ENCODE measurements at places on chromosomes 1 and 21.
A peak's percentile ranks its signal among the peaks of the same experiment; 100 is the strongest.

DNA sequence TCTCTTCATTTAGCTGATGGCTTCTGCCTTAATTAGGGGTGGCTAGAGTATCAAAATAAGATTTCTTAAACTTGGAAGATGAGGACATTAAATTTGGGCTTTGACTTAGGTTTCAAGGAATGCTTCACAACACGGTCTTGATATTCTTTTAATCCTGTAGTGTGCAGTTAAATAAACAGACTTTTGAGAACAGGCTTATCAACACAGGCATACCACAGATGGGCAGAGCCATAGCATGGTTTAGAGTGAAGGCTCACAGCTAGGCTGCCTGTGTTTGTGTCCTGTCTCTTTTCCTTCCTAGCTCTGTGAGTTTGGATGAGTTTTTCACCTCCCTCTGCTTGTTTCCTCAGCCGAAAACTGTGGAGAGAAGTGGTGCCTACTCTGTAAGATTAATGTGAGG, 102.3 kb upstream of the IPO9 start:
- DNase-seq, result no peak

DNA sequence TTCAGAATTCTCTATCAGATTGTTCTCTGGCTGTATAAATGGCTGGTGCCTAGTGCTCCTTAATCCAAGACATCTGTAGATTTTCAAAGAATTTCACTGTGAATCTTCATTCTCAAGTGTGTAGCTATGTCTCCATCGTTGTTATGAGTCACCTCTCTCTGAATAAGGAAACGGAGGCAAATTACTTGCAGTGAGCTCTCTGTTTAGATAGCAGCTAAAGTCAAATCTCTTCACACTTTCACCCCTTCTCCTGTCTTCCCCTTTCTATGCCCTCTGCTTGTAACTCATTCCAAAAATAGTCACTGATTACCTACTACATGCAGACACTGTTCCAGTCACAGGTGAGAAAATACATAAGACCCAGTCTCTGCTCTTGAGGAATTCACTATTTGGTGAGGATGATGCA, 39.7 kb downstream of the CHML start:
- DNase-seq, result no peak

GRCh38 chr1:7379441-7379971, 391.6 kb upstream of the VAMP3 start:
- DNase-seq, result no peak

DNA sequence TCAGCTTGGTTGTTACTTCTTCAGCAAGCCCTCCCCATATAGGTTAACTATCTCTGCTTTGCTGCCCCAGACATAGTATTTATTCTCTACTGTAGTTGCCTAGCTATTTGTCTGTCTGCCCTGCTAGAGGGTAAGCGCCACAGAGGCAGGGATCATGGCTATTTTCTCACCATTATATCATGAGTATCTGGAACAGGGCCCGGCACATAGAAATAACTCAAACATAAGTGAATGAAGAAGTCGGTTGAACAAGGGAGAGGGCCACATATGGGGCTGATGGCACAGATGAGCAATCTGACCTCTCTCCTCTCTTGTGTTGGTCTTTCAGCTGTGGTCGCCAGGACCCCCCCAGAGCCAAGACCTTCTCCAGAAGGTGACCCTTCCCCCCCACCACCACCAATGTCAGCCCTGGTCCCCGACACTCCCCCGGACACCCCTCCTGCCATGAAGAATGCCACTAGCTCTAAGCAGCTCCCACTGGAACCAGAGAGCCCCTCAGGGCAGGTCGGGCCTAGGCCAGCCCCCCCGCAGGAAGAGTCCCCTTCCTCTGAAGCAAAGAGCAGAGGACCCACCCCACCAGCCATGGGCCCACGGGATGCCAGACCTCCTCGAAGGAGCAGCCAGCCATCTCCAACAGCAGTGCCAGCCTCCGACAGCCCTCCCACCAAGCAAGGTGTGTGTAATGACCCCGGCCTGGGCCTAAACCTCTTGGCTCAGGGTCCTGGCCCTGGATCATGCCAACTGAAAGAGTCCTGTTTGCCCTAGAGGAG, 14.9 kb downstream of the MAP7D1 start:
- DNase-seq, result no peak

DNA sequence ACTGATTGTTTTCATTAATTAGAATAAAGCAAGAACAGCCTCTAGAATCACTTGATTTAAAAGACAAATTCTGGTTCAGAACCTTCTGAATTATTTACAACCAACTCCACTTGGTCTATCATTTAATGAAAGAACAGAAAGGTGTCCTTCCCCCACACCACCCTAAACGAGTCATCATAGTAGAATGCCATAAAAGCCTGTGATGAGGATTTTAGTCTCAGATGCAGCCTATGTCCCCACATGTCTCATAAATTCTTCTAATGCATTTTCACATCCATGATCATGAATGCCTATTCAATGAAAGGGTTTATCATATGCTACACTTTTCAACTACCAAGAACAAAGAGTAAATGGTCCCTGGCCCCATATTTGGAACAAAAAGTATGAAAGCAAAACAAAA, 508.1 kb downstream of the DPYD start:
- DNase-seq, result no peak

- no peak for DNase-seq
Observed at GRCh38 chr21:21137986-21138385, 139.8 kb downstream of the NCAM2 start.

DNA sequence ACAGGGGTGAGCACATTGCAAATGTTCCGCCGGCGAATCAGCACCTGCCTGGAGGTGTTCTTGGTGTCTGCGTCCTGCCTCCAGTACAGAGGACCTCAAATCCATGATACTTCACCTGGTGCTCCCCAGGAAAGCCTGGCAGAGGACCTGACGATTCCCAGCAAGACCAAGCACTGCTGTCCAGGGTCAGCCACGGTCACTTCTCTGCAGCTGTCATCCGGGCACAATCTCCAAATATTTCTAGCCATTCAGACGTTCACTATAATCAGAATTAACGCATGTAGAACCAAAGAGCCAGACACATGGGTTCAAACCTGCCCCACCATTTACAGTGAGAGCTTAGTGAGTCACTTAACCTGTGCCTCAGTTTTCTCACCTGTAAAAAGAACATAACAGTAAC, 74.5 kb downstream of the CLIC6 start:
- no peak for DNase-seq

- DNase-seq, result no peak
Observed at GRCh38 chr1:231072041-231072440, 32.0 kb upstream of the FAM89A start.

GRCh38 chr1:200369131-200369530, 40.7 kb downstream of the ZNF281 start:
- no peak for DNase-seq

GRCh38 chr1:244248426-244248825, 197.3 kb downstream of the ZBTB18 start:
- DNase-seq, result no peak

DNA sequence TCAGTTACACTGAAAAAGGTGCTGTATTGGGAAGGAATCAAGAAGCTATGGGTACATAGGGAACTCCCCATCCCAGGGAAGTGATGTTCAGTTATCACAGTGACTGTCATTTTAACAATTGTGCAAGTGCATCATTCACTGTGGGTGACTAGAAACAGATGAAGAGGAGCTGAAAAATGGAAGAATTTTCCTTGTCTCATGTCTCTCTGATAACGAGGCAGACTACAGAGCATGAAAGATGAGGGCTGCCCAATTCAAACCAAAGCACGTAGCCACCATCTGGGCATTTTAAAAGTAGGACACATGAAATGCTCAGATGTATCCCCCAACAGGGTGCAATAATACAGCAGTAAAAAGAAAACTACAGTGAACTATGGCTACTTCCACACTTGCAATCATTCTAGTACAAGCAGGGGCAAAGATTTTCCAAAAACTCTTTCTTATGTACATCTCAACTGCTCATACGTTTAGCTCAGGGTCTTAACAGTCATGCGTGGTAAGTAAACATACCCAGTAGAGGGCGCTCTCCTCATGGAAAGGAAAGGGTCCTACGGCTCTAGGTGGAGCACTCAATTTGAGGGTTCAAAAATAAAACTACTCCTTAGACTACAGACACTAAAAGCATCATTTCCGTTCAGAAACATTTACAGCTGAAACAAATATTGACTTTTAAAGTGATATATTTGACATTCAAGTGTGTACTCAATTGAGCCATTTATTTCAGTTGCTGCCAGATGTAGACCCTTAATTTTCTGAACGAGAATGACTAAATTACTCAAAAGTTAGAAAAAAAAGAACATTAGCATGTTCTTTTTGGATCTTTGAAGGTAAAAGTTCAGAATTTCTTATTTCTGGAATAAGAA, 143.2 kb downstream of the KCTD3 start:
- DNase-seq, result no peak

DNA sequence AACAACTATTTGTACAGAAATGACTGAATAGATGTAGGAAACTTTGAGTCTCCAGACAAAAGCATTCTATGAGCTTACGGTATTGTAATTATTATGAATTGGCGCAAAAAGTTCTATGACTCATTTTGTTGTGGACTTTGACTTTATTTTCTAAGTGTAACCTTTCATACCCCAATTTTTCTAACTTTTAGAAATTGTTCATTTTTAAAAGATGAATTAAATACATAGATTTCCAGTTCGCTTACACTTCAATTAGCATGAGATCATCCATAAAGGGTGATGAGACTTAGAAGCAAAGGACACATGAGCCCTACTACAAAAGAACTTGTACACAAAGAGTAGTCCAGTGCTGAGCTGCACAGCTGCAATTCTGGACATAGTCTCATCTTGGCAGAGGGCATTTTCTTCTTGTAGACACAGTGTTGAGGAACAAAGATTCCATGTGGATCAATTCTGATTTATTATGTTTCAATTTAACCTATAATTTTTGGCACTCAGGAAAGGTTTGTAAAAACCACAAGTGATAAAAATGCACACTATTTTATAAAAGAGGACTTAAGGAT, 431.1 kb downstream of the LRRIQ3 start:
- no peak for DNase-seq

DNA sequence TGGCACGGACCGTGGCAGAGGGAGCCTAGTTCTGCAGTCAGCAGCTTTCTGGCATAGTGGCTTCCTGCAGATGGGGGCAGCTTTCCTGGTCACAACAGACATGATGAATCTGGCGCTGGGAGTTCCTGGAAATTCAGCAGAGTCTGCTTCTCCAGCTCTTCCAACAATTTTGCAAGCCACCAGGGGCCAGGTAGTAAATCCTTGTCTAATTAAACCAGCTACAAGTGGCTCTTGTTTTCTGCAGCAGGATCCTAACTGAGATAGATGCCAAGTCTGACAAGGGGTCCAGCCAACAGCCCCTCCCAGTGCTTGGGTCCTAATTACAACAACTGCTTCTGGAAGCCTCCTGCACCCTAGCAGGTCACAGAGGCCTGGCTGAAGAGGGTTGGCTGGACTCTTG, 35.8 kb downstream of the TRIM62 start:
- DNase-seq, result no peak

DNA sequence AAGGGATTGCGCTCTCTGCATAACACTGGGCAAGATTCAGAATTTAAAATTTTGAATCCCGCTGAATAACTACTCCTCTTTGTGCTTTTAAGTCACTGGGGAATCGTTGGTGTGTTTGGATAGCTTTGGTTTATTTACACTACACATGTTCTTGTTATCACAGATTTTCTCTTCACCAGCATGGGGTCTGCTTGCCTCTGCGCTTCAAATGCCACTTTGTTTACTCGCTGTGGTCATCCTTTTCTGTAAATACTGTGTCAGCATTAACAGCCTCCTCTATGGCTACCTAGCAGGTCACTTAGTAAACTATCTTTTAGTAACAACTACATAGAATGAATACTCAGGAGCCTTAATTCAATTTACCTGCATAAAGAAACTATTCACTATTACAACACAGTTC, 14.4 kb upstream of the KCNH1 start:
- no peak for DNase-seq

- no peak for DNase-seq
Observed at GRCh38 chr1:94351481-94351880, 66.7 kb upstream of the ABCD3 start.

DNA sequence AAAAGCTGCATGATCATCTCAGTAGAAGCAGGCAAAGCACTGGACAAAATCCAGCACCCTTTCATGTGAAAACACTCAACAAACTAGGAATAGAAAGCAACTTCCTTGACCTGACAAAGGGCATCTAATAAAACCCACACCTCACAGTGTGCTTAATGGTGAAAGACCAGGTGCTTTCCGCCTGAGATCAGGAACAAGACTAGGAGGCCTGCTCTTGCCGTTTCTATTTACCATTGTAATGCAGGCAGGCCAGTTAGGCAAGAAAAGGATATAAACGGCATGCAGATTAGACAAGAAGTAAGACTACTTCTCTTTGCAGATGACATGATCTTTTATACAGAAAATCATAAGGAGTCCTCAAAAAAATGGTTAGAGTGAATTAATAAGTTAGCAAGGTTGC, 37.2 kb downstream of the SLC37A1 start:
- DNase-seq, result no peak

DNA sequence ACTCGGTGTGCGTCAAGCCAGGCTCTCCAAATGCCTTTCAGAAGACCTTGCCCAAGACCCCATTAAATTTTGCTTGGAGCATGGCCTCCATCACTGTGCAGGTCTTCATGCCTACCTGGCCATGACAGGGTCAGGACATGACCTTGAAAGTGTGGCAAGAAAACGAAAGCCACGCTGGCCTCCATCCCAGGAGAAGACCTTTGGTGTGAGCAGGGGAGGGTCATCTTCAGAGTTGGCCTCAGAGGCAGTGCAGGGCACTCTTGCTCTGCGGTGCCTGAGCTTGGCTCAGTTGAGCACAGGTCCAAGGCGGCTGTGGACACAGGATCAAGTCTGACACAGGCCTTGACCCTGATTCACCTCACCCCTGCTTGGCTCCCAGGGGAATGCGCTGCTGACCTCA, 181.4 kb upstream of the TMEM51 start:
- no peak for DNase-seq

- no peak for DNase-seq
Observed at GRCh38 chr1:194807530-194808220, 1621.3 kb upstream of the B3GALT2 start.

DNA sequence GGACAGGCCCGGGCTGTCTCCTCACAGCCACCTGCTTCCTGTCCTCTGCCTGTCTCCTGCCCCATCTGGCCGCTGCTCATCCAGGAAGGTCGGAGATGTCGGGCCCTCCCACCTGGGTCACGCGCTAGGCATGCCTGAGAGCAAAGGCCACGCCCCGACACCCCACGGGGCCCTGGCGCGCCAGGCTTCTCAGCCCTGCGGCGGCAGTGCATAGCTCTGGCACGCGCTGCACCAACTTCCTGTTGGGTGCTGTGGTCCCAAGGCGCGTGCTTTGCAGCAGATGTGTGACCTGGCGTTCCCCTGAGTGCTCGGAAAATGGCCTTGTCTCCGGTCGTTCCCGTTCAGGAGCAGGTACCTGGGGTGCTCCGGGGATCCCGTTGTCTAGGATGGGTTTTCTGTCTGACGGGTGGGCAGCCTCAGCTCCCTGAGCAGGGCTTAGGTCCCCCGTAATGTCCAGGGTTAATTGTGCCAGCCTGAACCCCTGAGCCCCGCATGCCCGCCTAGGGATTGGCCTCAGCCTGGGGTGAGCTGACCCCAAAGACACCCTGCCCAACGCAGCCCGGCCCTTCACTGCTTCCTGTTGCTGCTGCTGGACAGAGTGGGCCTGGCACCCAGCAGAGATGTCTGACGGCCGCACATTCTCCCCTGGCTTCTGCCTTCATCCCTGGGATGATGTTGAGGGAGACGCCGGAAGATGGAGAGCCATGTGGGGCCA, 19.4 kb upstream of the KCNAB2 start:
- DNase-seq, result peak; percentile 91

- no peak for DNase-seq
Observed at GRCh38 chr1:46747683-46748288, 28.9 kb upstream of the EFCAB14 start.
